ENCODE measurements at places on chromosomes 2 and 18.

- DNase-seq, result no peak
Observed at GRCh38 chr2:120486946-120487345, 141.0 kb downstream of the INHBB start.

GRCh38 chr2:39875914-39876267 lies 96.8 kb upstream of the THUMPD2 start:
- no peak for DNase-seq

DNA sequence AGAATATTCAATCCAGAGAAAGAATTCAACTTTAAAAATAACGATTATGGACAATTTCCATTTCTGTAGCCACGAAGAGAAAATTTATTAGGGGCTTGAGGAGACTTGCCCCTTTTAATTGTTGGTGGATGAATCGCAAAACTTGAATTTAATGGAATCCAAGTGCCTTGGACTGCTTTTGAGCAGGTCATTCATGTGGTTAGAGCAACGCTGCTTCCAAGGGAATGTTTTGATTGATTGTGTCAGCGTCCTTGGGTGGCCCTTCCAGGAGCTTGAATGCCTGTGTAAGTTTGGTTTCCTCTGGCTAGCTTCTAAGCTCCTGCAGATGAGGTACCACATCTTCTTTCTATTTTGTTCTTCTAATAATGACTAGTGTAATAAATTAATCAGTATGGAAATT lies 213.4 kb downstream of the LTBP1 start:
- DNase-seq, result no peak

GRCh38 chr2:149586898-149587219 lies 716 bp downstream of the MMADHC start:
- DNase-seq, result no peak

DNA sequence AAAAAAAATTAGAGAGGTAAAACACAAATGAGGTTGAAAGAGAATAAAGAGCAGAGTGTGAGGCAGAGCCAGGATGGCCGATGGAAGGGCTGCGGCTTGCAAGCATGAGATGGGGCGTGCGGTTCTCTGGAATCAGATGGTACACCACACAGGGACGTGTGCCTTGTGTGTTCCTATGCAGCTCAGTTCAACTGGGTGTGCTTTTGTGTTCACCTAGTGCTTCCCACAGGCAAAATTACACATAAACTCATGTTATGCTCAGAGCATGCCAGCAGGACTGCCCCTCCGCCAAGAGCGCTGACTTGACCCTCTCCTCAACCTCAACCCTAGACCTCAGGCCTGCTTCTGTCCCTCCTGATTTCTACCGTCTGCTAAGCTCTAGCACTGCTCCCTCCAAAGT lies 24.4 kb downstream of the STARD7 start:
- DNase-seq, result no peak

- DNase-seq, result peak; percentile 17
Observed at GRCh38 chr2:148720501-148721001, 76.0 kb downstream of the EPC2 start.

DNA sequence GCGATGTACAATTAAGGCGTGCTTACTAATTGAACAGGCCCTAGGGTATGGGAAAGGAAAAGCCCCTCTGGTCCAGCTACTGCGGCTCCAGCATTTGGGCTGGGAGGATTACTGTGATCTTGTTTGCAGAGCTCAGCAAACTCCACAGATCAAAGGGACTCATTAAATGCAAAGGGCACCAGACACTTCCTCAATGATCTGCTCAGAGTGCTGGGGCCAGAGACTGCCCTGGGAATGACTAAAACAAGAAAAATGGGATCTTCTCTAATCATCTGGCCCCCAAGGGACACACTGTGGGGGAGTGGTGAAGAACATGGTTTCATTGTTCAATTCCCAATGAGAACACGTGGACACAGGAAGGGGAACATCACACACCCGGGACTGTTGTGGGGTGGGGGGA lies 85.0 kb downstream of the MARCHF4 start:
- DNase-seq, result no peak

- DNase-seq, result no peak
Observed at GRCh38 chr2:115165529-115166109, 723.2 kb downstream of the DPP10 start.

DNA sequence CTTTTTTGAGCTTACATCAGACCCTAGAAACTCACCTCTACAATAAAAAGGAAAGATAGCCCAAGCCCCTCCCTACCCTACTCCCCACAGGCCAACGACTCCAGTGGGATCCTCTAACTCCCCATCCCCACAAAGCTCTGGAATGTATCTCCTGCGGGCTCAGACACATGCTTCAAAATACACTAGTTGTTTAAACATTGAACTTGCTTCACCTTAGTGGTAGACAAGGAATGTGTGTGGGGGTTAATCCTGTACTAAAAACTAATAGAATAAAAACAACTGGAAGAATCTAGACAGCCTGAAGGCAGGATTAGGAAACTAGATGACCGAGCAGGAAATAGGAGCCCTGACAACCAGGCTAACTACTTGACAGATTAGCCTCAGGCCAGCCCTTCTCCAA lies 211.5 kb downstream of the SUCLG1 start:
- no peak for DNase-seq

GRCh38 chr2:96291751-96292150 lies 13.6 kb downstream of the SNRNP200 start:
- no peak for DNase-seq

DNA sequence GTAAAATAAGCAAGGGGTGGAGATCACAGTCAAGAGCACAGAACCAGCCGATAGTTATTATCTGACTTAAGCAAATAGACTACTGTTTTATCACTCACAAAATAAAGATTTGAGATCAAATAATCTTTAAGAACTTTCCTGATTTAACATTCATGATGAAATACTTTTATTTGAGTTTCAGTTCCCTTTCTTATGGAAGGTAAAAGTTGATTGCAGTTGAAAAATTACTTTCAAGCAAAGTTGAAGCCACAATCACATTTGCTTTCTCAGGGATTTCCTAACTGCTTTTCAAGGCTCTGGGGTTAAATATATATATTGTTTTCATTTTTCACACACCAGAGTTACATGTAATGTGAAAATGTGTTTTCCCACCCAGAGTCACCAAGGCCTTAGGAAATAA lies 599.5 kb downstream of the KCNJ3 start:
- no peak for DNase-seq

DNA sequence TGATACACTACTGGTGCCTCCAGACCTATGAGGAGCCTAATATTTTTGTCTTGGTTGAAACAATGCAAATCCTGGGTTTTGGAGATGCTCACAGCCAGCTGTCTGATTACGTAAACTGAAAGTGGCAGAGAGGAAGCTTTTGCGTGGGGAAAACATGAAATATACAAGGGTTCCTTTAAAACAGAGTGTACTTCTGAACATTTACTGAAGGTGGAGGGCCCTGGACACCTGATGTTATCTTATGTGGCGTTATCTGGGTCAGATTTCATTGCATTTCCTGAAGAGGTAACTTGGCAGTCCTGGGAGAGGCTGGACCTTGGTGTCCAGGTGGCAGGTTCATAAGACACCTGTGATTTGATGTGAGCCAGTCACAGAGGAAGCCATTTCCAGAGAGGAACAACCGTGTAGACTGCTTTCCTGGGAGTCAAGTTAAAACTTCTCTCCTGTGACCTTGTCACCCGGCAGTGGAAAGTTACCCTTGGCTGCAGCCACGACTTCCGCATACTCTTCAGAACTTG lies 105.0 kb downstream of the NEDD4L start:
- no peak for DNase-seq

DNA sequence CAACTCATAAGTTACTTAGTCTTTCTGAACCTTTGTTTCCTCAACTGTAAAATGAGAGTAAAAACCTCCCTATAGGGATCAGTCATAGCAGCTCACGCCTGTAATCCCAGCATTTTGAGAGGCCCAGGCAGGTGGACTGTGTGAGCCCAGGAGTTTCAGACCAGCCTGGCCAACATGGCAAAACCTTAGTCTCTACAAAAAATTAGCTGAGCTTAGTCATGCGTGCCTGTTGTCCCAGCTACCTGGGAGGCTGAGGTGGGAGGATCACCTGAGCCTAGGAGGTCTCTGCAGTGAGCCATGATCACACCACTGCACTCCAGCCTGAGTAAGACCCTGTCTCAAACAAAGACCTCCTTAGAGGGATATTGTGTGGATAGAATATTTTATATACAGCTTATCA lies 2.3 kb downstream of the GPR155 start:
- no peak for DNase-seq

GRCh38 chr18:39230086-39230803 lies 1664.6 kb upstream of the CELF4 start:
- no peak for DNase-seq

- DNase-seq, result no peak
Observed at GRCh38 chr2:11647834-11648600, 22.0 kb downstream of the NTSR2 start.

- DNase-seq, result no peak
Observed at GRCh38 chr2:99700482-99701398, 210.9 kb upstream of the REV1 start.

DNA sequence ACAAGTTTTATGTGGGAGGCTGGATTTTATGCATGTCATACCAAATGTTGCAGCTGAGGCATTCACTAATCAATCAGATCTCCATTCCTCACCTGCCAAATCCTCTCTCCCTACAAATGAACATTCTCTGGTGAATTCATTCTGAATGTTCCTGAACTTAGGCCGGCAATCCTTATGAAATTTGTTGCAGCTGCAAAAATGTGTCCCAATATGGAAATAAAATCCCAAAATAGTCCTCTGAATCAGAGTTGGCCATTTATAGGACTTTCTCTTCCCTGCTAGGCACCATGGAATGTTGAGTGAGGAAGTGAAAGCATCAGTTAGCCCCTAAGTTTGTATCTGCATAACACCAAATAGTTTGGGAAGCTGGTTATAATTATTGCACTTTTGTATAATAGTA lies 25.6 kb downstream of the GCA start:
- DNase-seq, result no peak

- DNase-seq, result no peak
Observed at GRCh38 chr2:46451131-46451711, 28.1 kb upstream of the TMEM247 start.

Measured in CD4-positive, alpha-beta T cell (primary cell).